ENCODE measurements at places on chromosomes 2 and 18.

GRCh38 chr2:46981662-46982350 is 66.2 kb upstream of the MCFD2 start:
- DNase-seq, result no peak

DNA sequence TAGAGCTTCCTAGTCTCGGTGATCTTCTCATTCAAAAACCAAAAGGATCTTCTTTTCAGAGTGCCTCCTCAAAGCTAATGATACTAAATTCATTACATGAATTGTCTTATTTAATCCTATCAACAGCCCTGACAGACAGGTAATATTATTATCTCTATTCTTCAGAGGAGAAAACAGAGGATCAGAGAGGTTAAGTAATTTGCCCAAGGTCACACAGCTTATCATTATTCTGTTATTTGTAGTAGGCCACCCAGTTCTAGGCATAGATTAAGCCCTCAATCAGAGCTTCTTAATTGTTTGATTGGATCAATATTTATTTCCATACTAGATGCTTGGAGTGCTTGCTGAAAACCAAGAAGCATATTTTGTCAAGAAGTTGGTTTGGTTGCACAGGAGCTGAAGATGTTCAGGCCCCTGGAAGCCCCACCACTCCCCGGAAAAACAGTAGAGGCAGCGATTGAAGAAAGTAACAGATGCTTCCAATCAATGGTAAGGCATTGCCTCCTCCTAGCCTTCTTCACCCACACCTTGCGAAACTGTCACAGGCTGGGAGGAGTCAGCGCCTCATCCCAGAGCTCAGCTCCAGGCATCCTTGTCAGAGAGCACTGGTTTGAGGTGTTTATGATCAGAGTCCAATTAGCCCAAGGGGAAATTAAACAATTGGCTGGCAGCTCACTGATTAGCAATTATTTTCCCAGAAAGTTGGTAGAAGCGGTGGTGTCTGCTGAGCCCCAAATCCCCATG is 487.2 kb downstream of the BCL11A start:
- no peak for DNase-seq

- no peak for DNase-seq
These were observed 379.1 kb upstream of the FIGN start for GRCh38 chr2:164114937-164115336.

DNA sequence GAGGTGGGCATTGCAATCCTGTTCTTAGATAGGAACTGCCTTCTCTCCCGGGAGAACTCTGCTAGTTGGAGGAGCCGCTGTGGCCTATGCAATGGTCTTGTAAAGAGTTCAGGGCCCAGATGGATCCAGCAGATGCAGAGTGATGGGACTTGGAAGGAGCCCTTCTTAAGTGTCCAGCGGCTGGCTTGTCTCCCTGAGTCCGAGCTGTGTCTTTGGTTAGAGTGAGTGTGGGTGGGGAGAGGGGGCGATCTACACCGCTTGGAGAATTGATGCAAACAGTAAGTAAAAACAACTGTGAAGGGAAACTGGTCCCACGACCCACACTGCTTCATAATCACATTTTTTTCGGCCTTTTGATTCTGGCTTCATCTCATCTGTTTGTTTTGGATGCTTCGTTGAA is 89.8 kb upstream of the CYRIA start:
- no peak for DNase-seq

DNA sequence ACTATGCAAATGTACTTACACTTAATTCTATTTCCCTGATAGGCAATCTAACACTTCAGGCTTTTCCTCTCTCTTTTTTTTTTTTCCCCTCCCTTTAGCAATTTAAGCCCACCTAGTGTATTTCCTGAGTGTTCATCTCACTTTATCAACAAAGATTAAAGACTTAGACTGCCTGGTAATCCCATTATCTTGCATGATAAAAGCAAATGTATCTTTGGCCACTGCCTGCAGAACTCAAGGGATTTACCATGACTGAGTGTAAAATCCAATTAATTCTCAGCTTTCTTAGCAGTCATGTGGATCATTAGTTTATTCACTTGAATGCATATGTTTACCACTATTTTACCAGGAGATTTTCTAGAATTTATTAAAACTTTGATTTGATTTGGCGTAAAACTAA is 1102.2 kb upstream of the GYPC start:
- no peak for DNase-seq

- no peak for DNase-seq
These were observed 132.0 kb upstream of the APCDD1 start for GRCh38 chr18:10322435-10322834.

- no peak for DNase-seq
These were observed 182.8 kb downstream of the NBAS start for GRCh38 chr2:15378148-15378908.

- DNase-seq, result no peak
These were observed 1305.0 kb upstream of the NRXN1 start for GRCh38 chr2:52336951-52337350.

- no peak for DNase-seq
These were observed 38.4 kb downstream of the SPC25 start for GRCh38 chr2:168851674-168852320.

DNA sequence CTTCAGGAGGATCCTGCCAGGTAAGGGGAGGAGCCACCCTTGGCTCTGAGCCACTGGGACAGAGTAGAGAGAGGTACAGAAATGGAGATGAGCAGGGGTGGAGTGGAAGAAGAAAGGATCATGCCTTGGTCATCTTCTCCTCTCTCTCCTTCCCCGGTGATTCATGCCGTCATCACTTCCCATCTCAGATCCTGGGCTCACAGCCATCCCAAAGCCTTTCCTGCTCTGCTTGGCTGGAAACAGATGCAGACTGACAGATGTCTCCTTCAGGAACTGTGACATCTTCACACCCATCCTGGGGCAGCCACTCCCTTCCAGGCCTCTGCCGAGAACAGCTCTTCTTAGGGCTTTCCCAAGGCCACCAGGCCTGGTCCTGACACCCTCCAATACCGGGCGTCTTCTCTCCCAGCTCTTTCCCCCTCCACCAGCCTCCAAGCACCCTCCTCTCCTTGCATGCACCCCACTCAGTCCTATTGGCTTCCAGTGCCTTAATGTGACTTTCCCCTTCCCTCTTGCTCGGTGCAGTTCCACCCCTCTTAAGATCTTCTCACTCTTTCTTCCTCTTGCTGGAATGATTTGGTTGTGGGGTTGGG is 58.3 kb upstream of the TNP1 start:
- DNase-seq, result no peak

DNA sequence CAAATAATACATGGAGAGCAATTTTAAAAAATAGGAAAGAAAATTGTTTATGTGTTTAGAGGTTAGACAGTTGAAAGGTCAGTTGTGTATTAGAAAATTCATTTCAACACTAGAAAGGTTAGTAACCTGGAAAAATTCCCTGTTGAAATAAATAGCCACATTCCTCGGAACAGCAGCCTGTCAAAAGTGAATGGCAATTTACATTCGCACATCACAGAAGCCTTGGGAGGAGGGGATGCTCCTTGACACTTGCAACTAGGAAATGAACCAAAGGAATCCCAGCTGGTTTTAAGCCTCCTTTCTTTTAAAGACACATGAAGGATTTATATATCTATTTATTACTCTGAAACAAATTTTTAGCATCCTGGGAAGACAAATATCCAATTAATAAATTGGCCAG is 653.5 kb upstream of the LRRTM4 start:
- DNase-seq, result no peak

- no peak for DNase-seq
These were observed 150.2 kb upstream of the SPATS2L start for GRCh38 chr2:200156166-200156835.

DNA sequence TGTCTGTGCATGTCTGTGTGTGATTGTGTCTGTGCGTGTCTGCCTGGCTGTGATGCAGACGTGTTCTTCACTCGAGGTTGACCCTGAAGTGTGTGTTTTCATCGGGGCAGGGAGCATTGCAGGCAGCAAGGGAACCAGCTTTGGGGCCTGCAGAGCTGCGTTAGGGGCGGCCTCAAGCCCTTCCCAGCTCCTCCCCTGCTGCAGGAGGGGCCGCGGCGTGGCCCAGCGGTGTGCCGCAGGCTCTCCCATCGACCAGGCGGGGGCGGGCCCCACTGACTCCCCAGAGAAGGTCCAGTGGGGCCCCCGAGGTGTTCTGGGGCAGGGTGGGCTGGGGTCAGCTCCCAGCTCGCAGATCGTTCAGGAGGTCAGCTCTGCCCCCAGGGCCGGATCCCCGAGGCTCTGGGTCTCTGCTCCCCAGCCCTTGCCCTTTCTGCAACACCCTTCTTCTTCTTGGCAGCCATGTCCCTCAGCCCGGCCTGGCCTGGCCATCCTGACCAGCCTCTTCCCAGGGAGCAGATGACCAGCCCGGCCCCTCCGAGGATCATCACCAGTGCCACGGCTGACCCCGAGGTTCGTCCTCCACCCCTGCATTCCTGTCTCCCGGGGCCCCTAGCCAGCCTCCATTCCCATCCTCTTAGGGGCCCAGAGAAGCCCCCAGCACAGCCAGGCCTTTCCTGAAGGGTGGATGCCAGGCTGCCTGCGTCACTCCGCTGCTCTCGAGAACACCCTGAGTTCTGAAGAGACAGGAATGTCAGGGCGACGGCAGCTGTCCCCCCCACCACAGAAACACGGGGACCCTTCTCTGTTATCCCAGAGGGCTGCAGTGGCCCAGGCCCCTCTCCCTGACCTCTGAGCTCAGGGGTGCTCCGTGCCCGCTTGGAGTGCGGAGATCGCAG is 11.1 kb upstream of the KLHL30 start:
- no peak for DNase-seq

DNA sequence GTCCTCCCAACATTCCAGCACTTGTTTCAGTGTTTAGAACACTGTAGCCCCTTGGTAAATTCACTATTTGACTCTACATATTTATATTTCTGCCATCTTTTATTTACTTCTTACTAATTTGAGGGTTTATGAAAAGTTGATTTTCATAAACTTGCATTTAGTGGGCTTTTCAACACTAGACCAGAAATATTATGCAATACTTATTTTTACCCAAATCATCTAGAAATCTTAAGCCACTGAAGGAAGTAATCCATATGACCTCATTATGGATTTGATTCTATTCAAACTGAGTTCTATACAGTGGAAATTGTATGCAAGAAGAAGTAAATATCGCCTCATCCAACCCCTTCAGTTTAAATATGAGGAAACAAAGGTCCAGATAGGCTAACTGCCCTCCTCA is 92.6 kb upstream of the VRK2 start:
- no peak for DNase-seq

- no peak for DNase-seq
These were observed 4.8 kb downstream of the ASB18 start for GRCh38 chr2:236259371-236259770.
